ENCODE measurements at places on chromosomes 13 and 19. TPM values are rescaled to one million over a fixed set of nuclear protein-coding genes. Genes with fewer than 3 reads are reported as not detected.
A peak's percentile ranks its signal among the peaks of the same experiment; 100 is the strongest.

GRCh38 chr19:40780582-40780981, 2.5 kb downstream of the RAB4B start:
- DNase-seq = no peak
- no peak overlapping the region for H3K4me3 ChIP-seq
- peaks cover 7% of the 10 kb centered on the region for H3K27me3 ChIP-seq
- H3K27ac ChIP-seq = no peak overlapping the region

GRCh38 chr19:17915940-17916593, 16.7 kb upstream of the CCDC124 start:
- no peak overlapping the region for H3K27ac ChIP-seq
- DNase-seq = no peak
- no peaks in the 10 kb centered on the region for H3K36me3 ChIP-seq
- no peaks in the 10 kb centered on the region for H3K4me1 ChIP-seq

- H3K27me3 ChIP-seq = peaks cover 14% of the 10 kb centered on the region
- H3K4me3 ChIP-seq = no peak overlapping the region
- H3K36me3 ChIP-seq = peaks cover 4% of the 10 kb centered on the region
- peak; percentile 85 for DNase-seq
- H3K27ac ChIP-seq = no peak overlapping the region
- H3K4me1 ChIP-seq = peaks cover 9% of the 10 kb centered on the region
Measured at GRCh38 chr19:3057275-3057714, 5.0 kb downstream of the TLE5 start.

ZNF728 gene
- not detected for total RNA-seq

- no peak overlapping the region for H3K4me3 ChIP-seq
- DNase-seq = no peak
- peaks cover 4% of the 10 kb centered on the region for H3K27me3 ChIP-seq
- H3K27ac ChIP-seq = no peak overlapping the region
- H3K36me3 ChIP-seq = peaks cover 4% of the 10 kb centered on the region
- peaks cover 10% of the 10 kb centered on the region for H3K4me1 ChIP-seq
Measured at GRCh38 chr13:42393573-42394360, 121.8 kb downstream of the AKAP11 start.

DNA sequence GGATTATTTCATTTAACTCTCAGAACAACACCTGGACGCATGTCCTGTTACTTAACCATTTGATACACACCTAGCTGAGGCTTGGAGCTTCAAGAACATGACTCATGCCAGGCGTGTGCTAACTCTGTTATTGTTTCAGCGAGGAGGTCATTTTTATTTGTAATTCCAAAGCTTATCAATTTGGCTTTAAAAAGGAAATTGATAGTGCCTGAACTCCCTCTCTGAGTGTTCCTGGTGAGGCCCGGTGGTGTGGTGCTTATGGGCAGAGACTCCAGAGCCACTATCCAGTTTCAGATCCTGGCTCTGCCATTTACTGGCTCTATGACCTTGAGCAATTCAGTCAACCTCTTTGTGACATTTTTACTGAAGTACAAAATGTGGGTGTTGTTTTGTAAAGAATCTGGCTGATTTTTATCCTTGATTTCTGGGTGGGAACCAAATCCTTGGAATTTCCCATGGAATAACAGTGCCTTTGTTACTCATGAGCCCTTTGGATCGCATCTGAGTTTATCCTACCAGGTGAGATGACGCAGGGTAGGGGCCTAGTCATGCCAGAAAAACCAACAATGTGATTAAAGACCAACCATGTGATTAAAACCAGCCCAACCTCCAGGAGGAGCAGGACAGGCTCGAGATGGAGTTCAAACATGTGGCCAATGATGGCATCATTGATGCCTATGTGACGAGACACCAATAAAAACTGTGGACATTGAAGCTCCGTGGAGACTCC, 198.8 kb downstream of the MYO16 start:
- H3K36me3 ChIP-seq = peaks cover 18% of the 10 kb centered on the region
- no peaks in the 10 kb centered on the region for H3K4me1 ChIP-seq
- no peak overlapping the region for H3K27ac ChIP-seq
- no peak overlapping the region for H3K4me3 ChIP-seq
- H3K27me3 ChIP-seq = no peaks in the 10 kb centered on the region

DNA sequence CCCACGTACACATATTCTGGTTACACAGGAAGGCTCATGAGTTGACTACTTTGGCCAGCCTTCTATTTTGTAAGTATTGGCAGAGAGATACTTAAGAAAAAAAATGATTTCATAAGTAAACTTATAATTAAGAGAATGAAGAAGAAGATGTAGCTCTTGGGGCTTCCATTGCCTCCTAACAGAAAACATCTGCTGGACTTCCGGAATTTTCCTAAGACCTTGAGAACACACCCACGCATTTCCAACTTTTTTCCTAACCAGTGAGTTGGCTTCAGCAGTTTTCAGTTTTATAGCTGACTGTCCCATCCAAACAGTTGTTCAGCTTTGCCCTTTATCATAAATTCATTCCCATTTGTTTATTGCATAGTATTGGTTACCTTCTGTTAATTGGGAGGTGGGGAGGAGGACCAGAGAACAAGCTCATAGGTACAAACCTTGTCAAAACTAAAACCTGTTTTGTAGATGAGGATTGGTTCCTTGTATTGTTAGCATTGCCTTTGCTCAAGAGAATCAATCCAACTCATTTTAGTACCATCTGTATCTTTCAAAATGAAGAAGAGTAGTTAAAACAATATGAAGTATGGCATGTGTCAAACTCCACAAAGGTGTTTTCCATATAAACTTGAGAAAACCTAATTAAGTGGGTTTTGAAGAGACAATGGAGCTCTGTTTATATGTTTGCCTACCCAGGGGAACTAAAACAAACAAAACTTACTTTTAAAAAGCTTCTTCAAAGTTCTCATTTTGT, 93.9 kb downstream of the COL4A2 start:
- no peak for DNase-seq
- no peak overlapping the region for H3K4me3 ChIP-seq
- H3K4me1 ChIP-seq = peaks cover 7% of the 10 kb centered on the region
- peaks cover 5% of the 10 kb centered on the region for H3K27me3 ChIP-seq
- H3K36me3 ChIP-seq = no peaks in the 10 kb centered on the region
- no peak overlapping the region for H3K27ac ChIP-seq

KLK15 gene
- total RNA-seq = not detected

GRCh38 chr13:67048821-67049150, 181.3 kb downstream of the PCDH9 start:
- DNase-seq = no peak
- H3K4me1 ChIP-seq = peaks cover 47% of the 10 kb centered on the region
- no peaks in the 10 kb centered on the region for H3K36me3 ChIP-seq
- H3K27ac ChIP-seq = peak overlapping the region; percentile 85
- H3K27me3 ChIP-seq = peaks cover 4% of the 10 kb centered on the region

ZNF544 gene
- 46.1 TPM for total RNA-seq

KASH5 gene
- total RNA-seq = 0.49 TPM

- no peak for DNase-seq
- H3K27ac ChIP-seq = peak overlapping the region; percentile 3
- H3K36me3 ChIP-seq = peaks cover 17% of the 10 kb centered on the region
- H3K4me1 ChIP-seq = no peaks in the 10 kb centered on the region
Measured at GRCh38 chr19:9308091-9308770, 1.4 kb downstream of the ZNF699 start.

GRCh38 chr19:21474671-21475181, 30.7 kb upstream of the ZNF429 start:
- no peak overlapping the region for H3K27ac ChIP-seq
- peaks cover 2% of the 10 kb centered on the region for H3K27me3 ChIP-seq
- peak overlapping the region; percentile 70 for H3K4me3 ChIP-seq
- peak; percentile 78 for DNase-seq

MEDAG gene
- 0.51 TPM for total RNA-seq

GRCh38 chr13:84443463-84443862, 561.2 kb upstream of the SLITRK1 start:
- no peaks in the 10 kb centered on the region for H3K4me1 ChIP-seq
- H3K36me3 ChIP-seq = no peaks in the 10 kb centered on the region
- H3K27me3 ChIP-seq = no peaks in the 10 kb centered on the region
- no peak for DNase-seq
